ENCODE measurements at places on chromosomes 6 and 20. TPM values are rescaled to one million over a fixed set of nuclear protein-coding genes. Genes with fewer than 3 reads are reported as not detected.
A peak's percentile ranks its signal among the peaks of the same experiment; 100 is the strongest.

GRCh38 chr6:107676042-107676441 is 148.1 kb downstream of the SCML4 start:
- no peak for DNase-seq

- no peak for DNase-seq
Observed at GRCh38 chr6:132952986-132953385, 138.6 kb downstream of the RPS12 start.

- peak; percentile 14 for DNase-seq
Observed at GRCh38 chr20:8656335-8656734, 412.6 kb upstream of the PLCB4 start.

DNA sequence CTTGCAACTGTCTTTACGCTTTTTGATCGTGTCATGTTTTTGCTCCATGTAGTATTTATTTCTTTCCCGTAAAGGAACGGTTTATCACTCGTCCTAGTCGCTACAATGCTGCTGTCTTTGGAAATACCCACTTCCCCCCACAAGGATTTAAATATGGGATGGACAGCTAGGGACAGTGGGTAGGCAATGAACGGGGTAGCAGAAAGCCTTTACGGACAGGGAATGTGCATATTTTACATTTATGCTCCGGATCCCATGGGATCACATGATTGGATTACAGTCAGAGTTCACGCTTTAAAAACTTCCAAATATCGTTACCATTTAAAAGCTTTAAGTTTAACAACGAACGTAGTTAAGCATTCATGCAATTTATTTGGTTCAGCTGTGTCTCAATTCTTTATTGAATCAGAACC is 1.2 kb downstream of the HIVEP1 start:
- no peak for DNase-seq

GRCh38 chr6:33390767-33391277 is 801 bp upstream of the KIFC1 start:
- no peak for DNase-seq

DNA sequence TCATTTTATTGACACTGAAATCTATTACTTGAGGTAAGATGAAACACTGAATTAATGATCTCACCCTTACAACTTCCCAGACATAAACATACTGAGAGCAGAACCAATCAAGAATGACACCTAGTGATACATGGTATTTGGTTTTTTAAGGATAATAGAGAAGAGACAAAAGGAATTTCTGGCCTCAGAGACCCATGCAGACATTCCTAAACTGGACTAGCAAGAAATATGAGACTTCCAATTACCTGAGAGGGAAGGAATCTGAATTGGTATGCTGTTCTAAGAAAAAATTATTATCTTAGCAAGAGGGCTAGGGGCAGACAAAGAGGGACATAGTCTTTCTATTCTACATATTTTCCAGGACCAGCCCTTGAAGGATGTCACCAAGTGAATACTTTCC is 141.1 kb downstream of the BMP5 start:
- DNase-seq: no peak

- DNase-seq: no peak
Observed at GRCh38 chr6:106885679-106886078, 88.8 kb downstream of the CD24 start.

DNA sequence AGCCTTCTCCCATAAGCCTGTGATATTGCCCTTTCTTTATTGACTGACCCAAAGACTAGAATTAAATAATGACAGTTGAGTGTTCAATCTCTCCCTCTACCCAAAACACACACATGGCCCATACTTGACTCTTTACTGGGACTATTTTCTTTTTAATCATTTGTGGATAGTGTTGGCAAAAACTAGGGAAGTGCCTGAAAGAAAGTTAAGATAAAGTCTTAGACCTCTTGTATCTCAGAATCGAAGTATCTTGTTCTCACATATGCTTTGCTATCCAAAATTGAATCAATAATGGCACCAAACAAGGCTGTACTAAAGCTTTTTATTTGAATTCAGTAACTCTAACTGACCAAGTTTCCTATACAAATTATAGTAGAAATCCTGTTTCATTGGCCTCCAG is 19.0 kb downstream of the TMEM244 start:
- no peak for DNase-seq

- no peak for DNase-seq
Observed at GRCh38 chr6:145283856-145284255, 451.5 kb downstream of the EPM2A start.

DNA sequence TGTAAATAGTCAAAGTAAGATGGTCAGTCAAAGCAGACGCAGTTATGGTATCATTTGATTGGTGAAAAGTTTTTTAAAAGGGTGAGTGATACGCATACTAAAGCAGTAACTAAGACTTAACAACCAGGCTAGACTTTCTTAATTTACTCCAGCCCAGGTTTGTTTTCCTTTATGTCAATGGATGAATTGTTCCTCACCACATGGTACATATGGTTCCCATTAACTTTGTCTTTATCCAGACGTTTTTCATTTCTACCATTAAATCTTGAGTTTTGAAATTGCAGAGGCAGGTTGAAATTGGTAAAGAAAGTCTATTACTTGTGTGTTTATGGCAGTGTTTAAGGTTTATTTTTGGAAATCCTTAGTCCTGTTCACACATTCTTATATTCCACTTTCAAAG is 98.5 kb upstream of the SCGN start:
- DNase-seq: no peak

DNA sequence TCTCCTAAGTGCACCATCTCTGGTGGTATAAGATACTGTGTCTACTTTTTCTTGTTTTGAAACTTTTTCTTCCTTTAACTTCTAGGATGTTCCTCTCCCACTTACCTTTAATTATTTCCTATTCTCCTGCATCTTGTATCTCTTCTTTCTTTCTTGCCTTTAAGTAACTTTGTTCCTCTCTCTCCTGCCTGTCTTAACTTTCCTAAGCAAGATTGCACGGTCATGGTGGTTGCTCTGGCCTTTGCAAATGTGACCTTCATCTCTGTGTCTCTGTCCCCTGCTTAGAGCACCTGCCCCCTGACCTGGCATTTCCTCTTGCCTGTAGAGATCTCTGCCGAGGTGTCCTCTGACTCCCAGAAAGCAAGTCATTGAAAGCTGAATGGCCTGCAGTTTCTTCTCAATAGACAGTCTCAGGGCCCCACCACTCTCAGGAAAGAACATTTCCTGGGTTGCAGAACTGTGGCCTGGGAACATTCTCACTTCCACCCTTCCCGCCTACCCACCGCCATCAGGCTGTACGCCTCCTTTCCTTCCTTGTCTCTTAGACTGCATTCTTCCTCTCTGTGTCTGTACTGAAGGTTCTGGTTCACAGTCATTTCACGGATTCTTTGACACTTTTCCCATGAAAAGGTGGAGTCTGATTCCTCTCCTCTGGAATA is 12.8 kb downstream of the ZDHHC14 start:
- no peak for DNase-seq

DNA sequence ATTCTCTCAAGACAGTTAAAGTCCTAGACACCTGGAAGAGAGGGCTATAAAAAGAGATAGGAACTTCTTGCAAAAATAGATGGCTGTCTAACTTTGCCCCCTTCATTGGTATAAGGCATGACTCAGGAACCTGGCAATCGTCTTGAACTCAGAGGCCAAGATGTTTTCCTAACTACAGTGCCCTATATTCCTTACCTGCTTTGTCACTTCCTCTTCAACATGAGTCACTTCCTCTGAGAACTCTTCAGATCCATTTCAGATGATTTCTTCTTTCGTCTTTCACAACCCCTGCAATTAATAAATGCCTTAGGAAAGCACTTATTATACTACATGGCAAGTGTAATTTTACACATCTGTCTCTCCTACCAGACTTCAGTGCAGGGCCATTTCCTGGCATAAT is 83.5 kb downstream of the HAO1 start:
- DNase-seq: peak; percentile 9

DNA sequence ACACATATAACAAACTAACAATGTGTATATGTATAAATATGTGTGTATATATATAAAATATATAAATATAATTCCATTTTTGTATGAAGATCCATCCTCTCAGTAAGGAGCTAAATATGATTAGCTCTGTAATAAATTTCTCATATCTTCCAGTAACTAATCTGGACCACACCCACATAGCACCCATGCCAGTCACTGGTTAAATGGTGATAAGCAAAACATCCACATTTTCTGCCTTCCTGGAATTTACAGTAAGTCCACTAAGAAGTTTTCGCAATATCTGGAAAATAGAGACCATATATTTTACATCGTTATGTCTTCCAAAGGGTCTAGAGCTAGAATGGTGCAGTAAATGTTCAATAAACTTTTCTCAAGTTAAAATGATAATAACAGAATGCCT is 151.5 kb upstream of the STMND1 start:
- DNase-seq: no peak

- no peak for DNase-seq
Observed at GRCh38 chr6:138430361-138431145, 26.5 kb downstream of the HEBP2 start.

DNA sequence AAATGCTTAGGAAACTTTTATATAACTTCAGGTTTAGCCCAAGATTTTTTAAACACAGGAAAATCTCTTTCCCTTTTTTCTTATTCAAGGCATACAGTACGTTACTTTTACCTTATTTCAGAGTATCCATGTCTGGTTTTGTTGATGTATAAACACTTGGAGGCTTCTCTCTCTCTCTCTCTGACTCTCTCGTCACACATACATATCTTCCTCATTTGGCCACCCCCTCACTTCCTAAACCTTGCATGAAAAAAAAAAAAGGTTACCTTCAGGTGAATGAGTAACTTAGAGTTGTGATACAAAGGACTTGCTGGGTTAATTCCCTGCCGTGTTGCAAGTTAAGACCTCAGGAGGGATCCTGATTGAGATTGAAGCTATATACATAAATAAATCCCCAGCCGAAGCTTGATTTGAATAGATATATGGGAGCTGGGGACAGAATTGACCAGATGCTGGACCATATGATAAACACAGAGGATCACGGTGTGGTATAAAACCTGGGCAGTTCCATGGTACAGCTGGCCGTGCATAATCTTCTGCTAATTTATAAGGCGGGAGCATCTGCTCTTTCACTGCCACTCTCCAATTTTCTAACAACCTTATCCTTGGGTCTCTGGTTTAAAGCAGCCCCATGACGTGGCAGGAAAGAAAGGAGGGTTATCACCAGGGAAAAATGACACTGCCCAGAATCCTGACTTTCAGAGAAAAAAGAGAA is 55.1 kb upstream of the IL20RA start:
- no peak for DNase-seq

DNA sequence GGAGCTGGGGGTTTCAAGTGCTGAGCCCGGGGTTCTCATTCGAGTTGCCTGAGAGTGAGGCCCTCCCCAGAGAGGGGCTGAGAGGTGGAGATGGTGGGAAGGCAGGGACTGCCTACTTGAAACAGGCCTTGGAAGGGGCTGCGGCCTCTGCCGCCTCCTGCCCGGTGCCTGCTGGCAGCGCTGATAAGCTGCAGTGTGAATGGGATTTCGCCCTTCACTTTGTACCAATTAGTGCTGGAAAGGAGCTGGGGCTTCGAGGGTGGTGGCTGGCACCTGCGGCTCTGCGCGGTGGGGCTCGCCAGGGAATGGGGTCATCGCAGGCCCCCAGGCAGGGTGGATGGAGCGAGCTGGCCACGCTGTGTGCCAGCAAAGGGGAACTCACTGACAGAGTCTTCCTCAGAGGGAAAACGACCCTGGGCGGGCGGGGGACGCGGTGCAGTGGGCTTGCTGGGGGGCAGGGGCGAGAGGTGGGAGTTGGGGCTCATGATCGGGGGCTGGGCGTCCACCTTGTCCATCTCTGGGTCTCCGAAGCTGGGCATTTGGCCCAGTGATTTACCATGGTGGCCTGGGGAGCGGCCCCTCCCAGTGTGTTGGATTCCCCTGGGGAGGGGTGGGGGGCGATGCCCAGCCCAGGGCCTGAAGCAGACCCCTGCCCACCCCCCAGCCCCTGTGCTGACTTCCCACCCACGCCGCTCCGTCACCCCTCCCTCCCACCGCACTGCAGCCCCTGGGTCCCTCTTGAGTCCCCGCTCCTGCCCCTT is 22.9 kb downstream of the COL20A1 start:
- DNase-seq: no peak

DNA sequence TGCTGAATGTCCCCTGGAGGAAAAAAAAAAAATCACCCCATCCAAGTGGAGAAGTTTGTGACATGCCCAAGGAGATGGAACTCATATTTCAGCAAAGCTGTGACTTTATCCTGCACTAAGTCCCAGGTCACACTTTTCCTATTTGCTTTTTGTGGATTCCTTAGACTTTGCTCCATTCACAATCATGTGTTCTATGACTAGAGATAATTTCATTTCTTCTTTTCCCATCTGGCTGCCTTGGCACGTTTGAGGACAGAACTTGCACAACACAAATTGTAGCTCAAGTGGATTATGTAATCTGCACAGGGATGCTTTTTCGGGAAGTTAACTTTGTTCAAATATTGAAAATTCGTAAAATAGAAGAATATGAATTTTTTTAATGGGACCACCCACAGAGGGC is 100.7 kb upstream of the PTPN1 start:
- no peak for DNase-seq

DNA sequence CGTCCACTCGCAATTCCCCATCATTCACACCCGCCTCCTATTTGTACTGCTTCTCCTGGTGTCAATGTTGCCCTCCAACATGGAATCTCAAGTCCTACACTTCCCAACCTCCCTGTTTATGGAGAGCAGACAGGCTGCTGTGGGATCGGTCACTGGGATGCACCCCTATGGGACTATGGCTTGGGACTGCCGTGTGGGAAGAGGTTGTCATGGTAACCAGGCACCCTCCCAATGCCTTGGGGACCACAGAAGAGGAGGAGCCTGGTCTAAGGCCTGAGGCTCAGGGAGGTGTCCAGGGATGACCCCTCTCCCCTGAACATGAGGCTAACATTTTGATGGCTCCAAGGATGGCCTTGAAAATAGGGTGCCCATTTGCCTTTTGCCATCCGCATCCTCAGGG is 116.6 kb upstream of the CST7 start:
- no peak for DNase-seq

DNA sequence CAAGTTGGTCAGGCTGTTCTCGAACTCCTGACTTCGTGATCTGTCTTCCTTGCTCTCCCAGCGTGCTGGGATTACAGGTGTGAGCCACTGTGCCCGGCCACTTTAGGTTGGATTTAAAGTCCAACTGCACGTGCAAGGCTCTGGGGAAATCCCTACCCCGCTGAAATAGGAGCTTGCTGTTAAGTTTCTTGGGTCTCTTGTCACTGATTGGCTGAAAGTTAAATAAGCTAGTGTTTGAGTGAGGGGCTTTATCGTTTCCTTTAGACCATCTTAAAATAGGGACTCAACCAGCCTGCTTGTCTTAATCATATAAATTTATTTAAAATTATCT is 11.1 kb upstream of the SERINC1 start:
- no peak for DNase-seq

- peak; percentile 63 for DNase-seq
Observed at GRCh38 chr20:32621071-32621890, 36.1 kb upstream of the NOL4L start.

- DNase-seq: no peak
Observed at GRCh38 chr20:1619861-1620444, at the start of gene SIRPB1. SIRPB1 (minus strand) TSS chr20:1620009; CDS start chr20:1619944, 65 bp downstream.

GRCh38 chr6:126650931-126651330 is 311.0 kb downstream of the CENPW start:
- no peak for DNase-seq

GRCh38 chr6:122007339-122007738 is 392.1 kb upstream of the HSF2 start:
- DNase-seq: no peak

GRCh38 chr20:19288636-19289035 is 76.2 kb downstream of the SLC24A3 start:
- DNase-seq: no peak

The CST4 gene
- total RNA-seq: not detected

The ZNF334 gene
- 0.54 TPM for total RNA-seq

The TMEM244 gene
- 2.7 TPM for total RNA-seq

The SLC22A2 gene
- 1.1 TPM for total RNA-seq

The EMILIN3 gene
- total RNA-seq: not detected

The NHSL1 gene
- 4.2 TPM for total RNA-seq

The FRK gene
- total RNA-seq: 0.57 TPM

The MUC22 gene
- total RNA-seq: not detected

The NKX2-4 gene
- total RNA-seq: 3.8 TPM

The AIF1 gene
- total RNA-seq: not detected

The GABRR1 gene
- total RNA-seq: not detected
